Spleen (tissue), 13 donors: ENCODE measurements at places on chromosomes 7 and 10.

DNA sequence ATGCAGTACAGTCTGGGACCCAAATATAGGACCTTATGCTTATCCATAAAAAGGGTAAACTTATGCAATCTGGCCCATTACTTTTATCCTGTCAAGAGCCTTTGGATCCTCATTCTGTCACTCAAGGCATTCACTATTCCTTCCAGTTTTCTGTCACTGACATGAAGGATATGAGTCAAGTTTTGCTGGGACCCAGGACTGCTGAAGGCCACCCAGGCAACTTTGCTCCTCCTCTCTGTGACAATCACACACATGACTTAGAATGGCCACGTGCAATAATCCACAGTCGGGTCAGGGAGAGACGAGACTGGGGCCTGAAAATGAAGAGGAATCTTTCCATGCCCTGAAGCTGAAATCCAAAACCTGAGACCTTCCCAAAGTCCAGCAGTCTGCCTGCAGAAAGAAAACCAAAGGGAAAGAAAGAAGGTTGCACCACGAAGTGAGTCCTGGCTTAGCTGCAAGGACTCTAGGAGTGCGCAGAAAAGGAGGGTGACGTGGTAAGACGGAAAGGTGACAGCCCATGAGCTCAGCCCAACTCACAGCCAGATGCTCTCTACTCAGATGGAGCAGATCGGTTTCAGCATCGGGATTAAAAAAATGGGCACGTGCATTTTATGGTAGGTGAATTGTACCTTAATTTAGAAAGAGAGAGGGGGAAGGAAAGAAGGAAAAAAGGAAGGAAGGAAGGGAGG is 67.2 kb downstream of the VOPP1 start:
- no peak for DNase-seq

DNA sequence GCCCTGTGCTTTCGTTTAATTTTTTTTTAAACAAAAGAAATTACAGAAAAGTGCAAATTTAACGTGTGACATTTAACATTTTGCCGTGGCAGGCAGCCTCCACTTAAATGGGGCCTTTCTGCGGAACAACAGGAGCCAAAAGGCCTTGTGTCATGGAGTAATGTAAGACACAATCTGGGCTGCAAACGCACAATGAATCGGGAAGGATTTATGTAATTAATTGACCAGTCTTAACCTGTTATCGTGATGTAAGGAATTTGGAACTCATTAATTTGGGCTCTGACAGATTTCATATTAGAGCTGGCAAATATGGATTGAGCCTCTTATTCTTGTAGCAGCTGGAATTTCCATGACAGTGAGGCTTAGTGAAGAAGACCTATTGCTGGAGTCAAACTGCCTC is 86.4 kb downstream of the SNX10 start:
- no peak for DNase-seq

- no peak for DNase-seq
Observed at GRCh38 chr10:98270786-98271185, 2.8 kb upstream of the LOXL4 start.

DNA sequence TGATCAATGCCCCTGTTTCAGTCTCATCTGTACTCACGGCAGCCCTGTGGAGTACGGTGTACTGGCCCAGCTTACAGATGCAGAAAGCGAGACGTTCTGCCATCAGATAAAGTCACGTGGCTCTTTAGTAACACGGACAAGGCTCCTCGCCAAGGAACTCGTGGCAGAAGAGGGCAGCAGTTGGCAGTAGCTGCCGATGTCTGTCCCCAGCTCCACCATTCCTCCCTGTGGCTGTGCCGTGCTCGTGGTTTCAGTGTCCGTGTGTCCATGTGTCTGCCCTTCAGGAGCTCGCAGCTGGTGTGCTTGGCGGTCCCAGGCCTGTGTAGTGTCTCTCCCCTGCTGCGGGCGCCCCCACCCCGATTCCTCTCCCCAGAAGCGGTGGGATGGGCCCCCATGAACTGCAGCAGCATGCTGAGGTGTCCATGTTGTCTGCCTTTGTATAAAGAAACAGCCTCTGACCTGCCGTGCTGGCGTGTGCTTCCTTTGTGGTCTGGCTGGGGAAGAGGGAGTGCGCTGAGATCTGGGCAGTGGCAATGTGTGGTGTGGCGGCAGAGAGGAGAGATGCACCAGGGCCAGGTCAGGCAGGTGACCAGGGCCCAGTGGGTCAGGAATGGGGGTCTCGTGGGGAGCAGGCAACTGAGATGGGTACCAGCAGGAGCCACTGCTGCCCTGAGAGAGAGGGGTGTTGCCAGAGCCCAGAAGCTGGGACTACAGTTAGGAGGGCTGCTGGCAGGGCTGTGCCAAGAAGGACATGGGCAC is 9.8 kb downstream of the RHBDD2 start:
- no peak for DNase-seq

GRCh38 chr10:66642217-66642616 is 283.6 kb upstream of the LRRTM3 start:
- no peak for DNase-seq

GRCh38 chr10:71713135-71714030 is 6.2 kb downstream of the C10orf105 start:
- DNase-seq = peak; percentile 83

DNA sequence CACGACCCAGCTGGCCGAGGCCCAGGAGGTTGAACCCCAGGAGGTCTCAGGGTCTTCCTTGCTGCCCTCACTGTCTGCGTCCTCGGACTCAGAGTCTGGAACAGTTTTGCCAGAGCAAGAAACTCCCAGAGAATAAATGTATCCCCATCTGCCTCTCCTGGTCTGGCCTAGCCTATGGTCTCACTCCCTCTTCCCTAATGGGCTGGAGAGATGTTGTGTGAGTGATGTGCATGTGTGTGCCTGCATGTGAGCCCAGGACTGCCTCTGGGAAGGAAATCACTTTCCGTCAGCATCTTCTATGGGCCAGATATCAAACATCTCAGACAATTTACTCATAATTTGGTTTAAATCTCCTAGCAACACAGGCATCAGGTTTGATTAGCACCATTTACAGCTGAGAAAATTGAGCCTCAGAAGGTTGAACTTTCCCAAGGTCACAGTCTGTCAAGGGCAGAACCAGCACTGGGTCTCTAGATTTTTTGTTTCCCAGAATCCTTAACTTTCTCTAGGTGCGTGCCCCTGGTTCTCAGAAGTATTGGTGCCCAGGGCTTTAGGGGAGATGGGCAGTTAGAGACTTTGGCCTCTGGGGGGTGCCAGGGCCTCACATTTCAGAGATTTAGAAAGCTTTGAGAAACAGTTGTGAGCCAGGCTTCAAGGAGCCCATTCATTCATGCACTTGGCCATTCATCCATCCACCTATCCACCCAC is 4.9 kb downstream of the TMEM270 start:
- DNase-seq = no peak

DNA sequence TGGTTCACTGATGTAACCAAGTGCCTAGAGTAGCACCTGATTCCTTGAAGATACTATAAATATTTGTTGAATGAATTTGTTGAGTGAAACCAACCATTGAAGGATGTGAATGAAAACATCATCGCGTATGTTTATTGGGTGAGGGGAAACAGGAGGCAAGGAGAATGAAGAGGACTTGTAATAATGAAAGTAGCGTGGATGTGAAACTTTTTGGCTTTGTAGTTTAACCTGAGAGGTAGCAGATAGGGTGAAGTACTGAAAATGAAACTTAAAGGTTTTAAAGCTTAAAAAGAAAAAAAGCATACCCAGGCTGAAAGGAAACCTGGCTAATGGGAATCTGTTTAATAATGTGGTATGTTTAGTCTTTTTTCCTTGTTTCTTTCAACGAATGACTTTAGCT is 5.2 kb downstream of the CCNY start:
- no peak for DNase-seq

- DNase-seq = no peak
Observed at GRCh38 chr7:149627911-149628310, 130.3 kb upstream of the ZNF746 start.

- DNase-seq = no peak
Observed at GRCh38 chr10:96622013-96622787, 35.4 kb upstream of the TM9SF3 start.

DNA sequence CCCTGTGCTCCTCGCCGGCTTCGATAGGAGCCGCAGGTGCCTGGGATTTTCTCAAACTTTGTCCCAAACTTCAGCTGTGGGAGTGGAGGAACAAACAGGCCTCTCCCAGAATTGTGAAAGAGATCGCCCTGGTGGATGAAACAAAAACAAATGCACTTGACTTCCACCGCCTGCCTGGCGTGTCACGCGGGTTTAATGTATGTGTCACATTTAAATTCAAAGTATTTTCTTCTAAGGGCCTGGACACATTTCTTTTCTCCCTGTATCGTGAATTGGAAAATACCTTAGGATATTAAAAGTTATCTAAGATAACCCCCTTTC is 694 bp upstream of the WASL start:
- DNase-seq = no peak

DNA sequence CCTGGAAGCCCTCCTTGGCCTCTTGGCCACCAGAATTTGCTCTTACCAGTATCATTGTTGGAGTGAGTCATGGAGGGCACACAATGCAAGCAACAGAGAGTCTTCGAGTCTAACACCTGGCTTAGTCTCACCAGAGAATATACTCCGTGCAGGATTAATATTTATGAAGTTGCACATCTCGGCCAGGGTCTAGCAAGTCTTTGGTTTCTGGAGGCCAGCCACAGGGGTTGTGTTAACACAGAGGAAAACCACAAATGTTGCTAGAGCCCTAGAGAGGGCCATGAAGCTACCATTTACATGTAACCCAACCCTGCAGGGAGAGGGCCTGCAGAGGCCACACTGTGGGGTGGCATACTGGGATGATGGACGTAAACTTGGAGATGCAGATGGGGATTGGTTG is 71.8 kb downstream of the MTPN start:
- no peak for DNase-seq

DNA sequence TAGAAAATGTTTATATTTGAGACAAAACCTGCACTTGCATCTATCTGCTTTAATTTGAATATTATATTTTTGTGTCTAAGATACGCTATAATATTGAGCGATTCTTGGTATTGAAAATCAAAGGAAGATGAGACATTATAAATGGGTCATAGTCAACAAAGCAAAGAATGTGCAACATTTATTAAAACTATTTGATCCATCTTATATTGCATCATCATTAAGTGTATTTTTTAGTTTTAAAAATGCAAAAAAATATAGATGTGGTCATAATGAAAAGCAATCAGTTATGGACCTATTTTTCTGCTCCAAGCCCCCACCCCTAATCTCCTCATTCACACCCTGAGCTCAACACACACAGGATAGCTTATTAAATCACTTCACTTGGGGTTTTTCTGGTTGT is 847.3 kb downstream of the NRG3 start:
- no peak for DNase-seq

- no peak for DNase-seq
Observed at GRCh38 chr7:51198654-51199053, 118.0 kb downstream of the COBL start.

DNA sequence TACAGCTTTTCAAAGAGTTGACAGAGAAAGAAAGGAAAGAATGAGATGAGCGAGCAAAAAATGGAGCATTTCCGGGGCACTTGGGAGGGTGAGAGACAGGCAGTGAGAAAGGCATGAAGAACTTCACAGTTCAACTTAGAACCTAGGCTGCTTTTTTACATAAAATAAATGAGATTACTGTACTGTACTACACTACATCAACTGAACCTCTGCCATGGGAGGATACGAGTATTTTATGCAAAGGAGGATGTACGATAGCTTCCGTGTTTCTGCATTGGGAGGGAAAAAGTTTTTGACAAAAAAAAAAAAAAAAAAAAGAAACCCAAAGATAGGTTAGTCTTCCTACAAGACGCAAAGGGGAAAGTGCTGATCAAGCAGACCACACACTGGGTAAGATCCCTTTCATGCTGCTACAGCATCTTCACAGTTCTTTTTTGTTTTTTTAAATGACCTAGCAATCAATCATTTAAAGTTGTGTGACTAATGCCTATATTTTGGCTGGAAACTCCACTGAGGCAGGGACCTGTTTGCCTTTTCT is 88.0 kb downstream of the RAPGEF5 start:
- no peak for DNase-seq

DNA sequence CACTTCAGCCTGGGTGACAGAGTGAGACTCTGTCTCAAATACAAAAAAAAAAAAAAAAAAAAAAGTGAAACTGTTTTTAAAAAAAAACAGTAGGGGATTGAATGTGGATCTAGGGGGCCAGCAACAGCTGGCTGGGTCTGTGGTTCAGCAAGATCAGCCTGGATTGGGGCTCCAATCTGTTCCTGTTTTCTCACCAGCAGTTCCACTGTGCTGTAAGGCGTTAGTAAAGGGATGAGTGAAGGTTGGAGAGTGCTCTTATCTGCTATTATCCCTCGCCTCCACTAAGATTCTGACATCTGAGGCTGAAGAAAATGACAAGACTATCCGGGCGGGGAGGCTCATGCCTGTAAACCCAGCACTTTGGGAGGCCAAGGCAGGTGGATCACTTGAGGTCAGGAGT is 41.6 kb upstream of the GTF2IRD1 start:
- no peak for DNase-seq
